ENCODE measurements at places on chromosomes 11 and 22. TPM values are rescaled to one million over a fixed set of nuclear protein-coding genes. Genes with fewer than 3 reads are reported as not detected.

DNA sequence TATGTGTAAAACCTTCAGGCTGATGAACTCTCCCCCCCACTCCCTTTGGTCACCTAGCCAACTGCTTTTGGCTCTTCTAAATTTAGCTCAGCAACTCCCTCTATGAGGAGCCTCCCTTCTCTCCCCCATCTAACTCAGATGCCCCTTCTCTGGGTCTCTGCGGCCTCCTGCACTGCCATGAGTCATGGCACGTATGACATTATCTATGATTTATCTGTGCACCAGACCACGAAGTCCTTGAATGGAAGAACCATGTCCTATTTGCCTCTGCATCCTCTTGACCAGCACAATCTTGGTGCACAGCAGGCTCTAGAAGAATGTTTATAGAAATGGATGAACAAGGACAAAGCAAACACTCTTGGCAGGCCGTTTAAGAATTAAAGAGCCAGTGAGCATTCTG, 46.0 kb downstream of the RPL27A start:
- DNase-seq = no peak

DNA sequence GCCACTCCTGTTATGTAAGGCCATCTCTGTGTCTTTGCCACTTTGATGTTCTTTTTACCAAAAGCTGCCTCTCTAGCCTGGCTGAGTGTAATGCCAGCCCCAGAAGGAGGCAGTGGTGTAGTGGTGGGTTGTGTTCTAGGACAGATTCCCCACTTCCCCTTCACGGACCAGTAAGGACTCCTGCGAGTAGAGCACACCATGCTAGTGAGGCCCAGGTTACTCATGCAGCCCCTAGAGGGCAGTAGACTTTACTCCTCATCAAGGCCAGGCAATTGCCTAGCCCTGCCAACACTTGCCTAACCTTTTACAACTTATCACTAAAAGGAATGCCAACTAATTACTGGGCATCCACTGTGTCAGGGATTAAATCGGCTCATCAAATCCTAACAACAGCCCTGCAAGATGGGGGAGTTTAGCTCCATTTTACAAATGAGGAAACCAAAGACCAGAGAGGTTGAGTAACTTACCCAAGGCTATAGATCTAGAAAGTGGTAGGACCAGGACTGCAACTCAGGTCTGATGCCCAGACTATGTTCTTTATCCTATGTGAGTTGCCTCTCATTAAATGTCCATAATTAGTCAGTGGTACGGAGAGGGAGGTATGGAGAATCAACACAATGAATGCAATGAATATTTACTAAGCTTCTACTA, 75.3 kb downstream of the APIP start:
- DNase-seq = no peak

GRCh38 chr11:13535819-13536218, 40.0 kb upstream of the PTH start:
- DNase-seq = no peak

DNA sequence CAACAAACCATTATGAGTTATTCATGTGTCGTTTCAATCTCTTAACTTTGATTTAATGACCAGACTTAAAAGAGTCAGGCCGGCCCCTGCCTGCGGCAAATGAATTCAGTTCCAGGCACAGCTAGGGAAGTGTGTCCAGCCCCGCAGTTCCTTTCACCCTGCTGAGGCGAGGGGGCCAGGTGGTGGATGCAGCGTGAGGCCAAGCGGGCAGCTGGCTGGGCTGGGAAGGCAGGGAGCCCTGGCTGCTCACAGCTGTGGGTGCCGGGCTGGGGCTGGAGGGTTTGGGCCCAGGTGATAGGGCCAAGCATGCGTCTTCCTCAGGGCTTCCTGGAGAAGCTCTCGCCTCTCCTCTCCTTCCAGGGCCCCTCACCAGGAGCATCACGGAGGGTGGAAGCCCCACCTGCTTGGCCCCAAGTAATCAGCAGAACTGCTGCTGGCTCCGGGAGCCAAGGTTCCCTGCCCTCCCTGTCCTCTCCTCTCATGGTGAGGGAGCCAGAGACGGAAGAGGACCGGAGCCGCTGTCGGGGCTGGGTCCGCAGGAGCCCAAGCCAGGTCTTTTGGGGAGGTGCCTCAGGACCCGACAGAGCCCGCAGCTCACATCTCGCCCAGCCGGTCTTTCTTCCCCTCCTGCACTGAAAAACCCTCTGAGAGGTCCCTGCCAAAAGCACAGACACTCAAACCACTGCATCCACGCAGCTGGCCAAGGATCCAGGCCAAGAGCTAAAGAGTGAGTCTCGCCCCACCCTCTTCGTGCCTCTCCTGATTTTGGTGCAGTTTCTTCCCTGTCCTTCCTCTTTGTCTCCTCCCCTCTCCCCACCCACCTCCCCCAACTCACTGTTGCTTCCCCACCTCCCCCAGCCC, 97.0 kb downstream of the ST3GAL4 start:
- DNase-seq = no peak

DNA sequence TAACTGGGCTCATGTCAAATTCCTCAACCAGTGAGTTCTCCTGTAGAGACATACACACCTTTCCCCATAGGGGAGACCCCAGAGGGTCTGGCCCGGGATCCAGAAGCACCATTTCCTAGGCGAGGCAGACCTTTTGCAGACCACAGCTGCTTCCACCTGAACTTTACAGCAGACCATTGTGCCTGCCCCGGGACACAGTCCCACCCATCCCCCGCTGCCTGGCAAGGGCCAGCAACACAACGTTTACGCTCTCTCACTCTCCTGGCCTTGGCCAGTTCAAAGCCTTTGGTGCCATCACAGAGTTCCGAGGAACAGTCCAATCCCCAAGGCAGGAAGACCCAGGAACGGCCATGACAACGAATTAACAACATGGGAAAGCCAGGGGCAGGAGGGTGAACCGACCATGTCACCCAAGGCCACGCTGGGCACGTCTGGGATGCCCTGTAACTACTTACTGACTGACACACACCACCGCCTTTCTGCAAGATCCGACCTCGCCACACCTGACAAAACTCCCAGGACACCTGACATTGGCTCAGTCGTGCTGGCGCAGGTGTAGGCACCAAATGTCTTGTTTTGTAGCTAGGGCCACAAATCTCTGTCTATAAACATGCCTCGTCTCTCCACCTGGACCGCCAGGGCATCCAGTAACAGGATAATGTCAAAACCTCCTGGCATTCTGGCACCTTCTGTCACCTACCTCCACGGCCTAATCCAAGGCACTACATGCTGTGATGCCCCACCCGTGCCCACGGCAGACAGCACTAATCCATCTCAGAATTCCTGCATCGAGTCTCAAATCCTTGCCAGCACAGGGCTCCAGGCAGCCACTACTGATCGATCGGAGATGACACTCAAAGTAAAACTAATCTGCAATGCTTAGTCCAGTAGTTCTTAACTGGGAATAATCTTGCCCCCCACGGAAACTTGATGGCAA, 51.3 kb downstream of the MYH9 start:
- DNase-seq = no peak

GRCh38 chr11:5489576-5490357, 1.3 kb downstream of the OR52D1 start:
- no peak for DNase-seq

GRCh38 chr22:45208993-45209838, 31.5 kb downstream of the KIAA0930 start:
- no peak for DNase-seq

GRCh38 chr11:1913271-1914060, 6.0 kb upstream of the TNNT3 start:
- no peak for DNase-seq

Gene RAB38
- total RNA-seq = 2.0 TPM

Gene OR52E8
- total RNA-seq = not detected

Gene SYT12
- total RNA-seq = not detected

Gene KCNQ1
- total RNA-seq = 4.0 TPM

All from activated T-helper 2 cell treated with anti-CD3 and anti-CD28 coated beads, Interferon-gamma antibody, Interleukin-2, Interleukin-4, amounts not matched to agents 10 μg/mL and 5 μg/mL and 100 μg/mL, durations not matched to agents 14 hours and 24 hours and 36 hours (primary cell).